Immature natural killer cell (primary cell): ENCODE measurements at places on chromosomes 13 and 19. TPM values are rescaled to one million over a fixed set of nuclear protein-coding genes. Genes with fewer than 3 reads are reported as not detected.
A peak's percentile ranks its signal among the peaks of the same experiment; 100 is the strongest.

GRCh38 chr19:2413629-2414028 lies 13.8 kb downstream of the TIMM13 start:
- DNase-seq: no peak
- H3K27ac ChIP-seq: no peak overlapping the region
- no peaks in the 10 kb centered on the region for H3K36me3 ChIP-seq
- no peak overlapping the region for H3K4me3 ChIP-seq

DNA sequence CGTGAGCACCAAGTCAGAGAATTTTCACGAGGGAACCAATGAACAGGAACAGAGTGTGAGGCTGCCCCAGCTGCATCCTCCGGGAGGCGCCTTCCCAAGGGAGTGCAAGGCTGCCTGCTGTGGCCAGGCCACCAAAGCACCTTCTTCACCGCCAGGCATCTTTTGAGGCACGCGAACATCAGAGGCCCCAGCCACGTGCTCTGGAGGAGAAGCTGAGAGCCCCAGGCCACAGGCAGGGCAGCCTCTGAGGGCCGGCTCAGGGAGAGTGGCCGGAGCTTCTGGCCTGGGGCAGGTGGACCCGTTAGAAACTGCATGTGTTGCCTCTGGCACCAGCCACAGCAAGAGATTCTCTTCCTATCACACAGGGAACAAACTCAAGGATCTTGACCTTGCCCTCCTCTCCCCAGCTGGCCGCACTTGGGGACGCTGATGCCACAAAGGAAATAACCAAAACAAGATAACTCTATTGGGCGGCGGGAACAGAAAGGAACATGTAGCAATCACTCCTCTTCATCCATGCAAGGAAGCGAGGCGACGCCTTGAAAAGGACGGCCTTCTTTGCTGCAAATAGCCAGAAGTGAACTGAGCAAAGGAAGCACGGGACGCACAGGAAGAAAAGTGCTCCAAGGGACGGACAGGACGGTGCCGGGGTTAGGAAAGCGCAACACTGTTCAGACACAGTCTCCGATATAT lies 19.9 kb downstream of the GAS6 start:
- H3K27ac ChIP-seq: no peak overlapping the region
- DNase-seq: no peak
- H3K36me3 ChIP-seq: no peaks in the 10 kb centered on the region
- peaks cover 40% of the 10 kb centered on the region for H3K4me1 ChIP-seq
- H3K27me3 ChIP-seq: peaks cover 6% of the 10 kb centered on the region

DNA sequence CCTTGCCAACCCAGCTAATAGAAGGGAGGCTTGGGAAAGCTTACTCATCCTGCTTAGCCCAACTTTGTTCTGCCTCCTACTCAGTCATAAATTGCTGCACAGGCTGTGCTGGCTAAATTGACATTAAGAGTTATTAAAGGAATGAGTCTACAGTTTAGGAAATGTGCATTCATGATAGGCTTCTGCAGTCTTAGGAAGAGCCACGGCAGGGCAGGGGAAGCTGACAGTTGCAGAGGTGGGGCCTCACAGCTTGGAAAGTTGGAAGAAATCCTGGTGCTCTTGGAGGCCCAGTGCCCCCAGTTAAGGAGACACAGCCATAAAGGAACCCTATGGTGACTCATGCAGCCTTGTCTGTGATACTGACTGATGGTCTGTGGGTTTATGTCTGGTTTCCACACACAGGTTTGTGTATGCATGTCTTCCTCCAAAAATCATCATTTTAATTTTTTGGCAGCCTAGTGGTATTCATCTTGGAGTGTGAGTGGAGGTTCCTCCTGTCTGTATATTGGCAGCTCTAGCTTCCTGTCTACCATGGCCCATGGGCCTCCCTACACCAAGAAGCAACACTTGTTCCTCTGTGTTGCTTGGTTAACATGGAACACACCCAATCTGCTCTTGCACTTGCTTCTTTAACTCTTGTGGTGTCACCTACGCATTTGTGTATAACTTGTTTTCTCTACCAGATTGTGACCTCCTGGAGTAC lies 135.0 kb upstream of the KL start:
- H3K4me3 ChIP-seq: no peak overlapping the region
- no peaks in the 10 kb centered on the region for H3K4me1 ChIP-seq
- H3K27ac ChIP-seq: no peak overlapping the region
- no peak for DNase-seq
- peaks cover 6% of the 10 kb centered on the region for H3K27me3 ChIP-seq

NLRP11 gene
- not detected for polyA plus RNA-seq

- H3K27ac ChIP-seq: no peak overlapping the region
- no peak overlapping the region for H3K4me3 ChIP-seq
- peaks cover 10% of the 10 kb centered on the region for H3K4me1 ChIP-seq
- H3K36me3 ChIP-seq: peaks cover 10% of the 10 kb centered on the region
- DNase-seq: peak; percentile 64
- H3K27me3 ChIP-seq: peaks cover 2% of the 10 kb centered on the region
These were observed 24.6 kb downstream of the SPC24 start for GRCh38 chr19:11130824-11131455.
